Cardiac muscle cell (in vitro differentiated cells and primary cell): ENCODE measurements at places on chromosomes 1 and 21.

DNA sequence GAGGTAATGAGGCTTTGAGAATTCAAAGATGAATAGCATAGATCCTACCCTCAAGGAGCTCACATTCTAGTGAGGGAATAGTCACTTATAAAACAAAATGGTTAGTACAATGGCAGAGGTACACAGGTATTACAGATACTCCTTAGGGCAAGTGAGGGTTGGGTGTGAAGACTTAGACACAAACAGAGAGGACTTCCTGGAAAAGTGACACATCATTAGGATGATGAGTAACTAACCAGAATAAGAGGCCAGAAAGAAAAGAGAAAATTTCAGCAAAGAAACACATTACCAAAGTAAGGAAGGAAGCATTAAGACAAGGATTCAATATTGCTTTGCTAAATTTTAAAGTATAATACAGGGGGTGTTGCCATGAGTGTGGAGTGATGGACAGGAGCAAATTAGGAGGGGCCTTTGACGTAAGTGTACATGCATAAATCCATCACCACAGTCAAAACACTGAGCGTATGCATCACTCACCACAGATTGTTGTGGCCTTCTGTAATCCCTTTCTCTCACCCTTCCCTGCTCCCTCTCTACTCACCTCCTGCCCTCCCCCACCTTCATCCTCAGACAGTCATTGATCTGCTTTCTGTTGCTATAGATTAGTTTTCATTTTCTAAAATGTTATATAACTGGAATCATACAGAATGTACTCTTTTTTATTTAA lies 7.9 kb downstream of the CD53 start:
- no peak for DNase-seq

- DNase-seq = no peak
Measured at GRCh38 chr1:180631194-180631765, 542 bp upstream of the XPR1 start.

- no peak for DNase-seq
Measured at GRCh38 chr1:167276969-167277368, 56.3 kb downstream of the POU2F1 start.

- DNase-seq = no peak
Measured at GRCh38 chr1:181601186-181601950, 118.1 kb downstream of the CACNA1E start.

- no peak for DNase-seq
Measured at GRCh38 chr1:100778748-100779147, 59.2 kb downstream of the VCAM1 start.

- DNase-seq = no peak
Measured at GRCh38 chr1:46525253-46525983, 26.0 kb downstream of the KNCN start.

- DNase-seq = no peak
Measured at GRCh38 chr1:242530761-242531160, 6.3 kb upstream of the PLD5 start.

- DNase-seq = no peak
Measured at GRCh38 chr1:219514728-219515127, 98.2 kb downstream of the ZC3H11B start.

DNA sequence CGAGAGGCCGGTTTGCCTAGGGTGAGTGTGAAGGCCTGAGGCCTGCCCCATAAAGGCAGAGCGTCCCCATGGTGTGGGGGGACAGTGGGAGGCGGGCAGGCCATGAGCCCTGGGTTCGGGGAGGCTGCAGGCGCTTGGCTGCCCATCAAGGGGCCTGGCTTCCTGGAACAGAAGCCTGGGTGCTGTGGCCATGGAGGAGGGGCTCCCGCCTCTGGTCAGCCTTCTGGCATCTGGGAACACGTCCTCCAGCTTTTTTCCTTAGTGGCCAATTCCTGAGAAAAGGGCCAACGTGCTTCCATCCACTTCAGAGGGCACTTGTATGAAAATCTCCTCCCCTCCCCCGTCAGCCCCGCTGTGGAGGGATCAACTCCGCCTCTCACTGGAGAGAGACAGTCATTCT lies 58.7 kb downstream of the PRDM16 start:
- DNase-seq = no peak

GRCh38 chr1:12179111-12179519 lies 12.3 kb downstream of the TNFRSF1B start:
- DNase-seq = no peak

DNA sequence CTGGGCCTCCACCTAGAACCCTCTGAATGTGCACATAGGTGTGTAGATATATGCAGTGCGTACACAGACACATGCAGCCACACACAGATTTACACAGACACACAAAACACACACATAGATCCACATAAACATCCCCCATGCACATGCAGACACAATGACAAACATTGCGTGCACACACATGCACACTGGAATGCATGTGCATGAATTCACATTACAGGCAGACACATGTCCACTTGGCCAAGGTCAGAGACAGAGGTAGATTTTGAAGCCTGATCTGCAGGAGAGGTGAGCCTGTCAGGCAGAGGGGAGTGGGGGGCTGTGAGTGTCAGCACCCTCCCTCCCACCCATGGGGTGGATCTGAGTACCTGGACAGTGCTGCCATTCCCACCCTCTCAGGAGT lies 338.5 kb downstream of the PTPRU start:
- DNase-seq = no peak

DNA sequence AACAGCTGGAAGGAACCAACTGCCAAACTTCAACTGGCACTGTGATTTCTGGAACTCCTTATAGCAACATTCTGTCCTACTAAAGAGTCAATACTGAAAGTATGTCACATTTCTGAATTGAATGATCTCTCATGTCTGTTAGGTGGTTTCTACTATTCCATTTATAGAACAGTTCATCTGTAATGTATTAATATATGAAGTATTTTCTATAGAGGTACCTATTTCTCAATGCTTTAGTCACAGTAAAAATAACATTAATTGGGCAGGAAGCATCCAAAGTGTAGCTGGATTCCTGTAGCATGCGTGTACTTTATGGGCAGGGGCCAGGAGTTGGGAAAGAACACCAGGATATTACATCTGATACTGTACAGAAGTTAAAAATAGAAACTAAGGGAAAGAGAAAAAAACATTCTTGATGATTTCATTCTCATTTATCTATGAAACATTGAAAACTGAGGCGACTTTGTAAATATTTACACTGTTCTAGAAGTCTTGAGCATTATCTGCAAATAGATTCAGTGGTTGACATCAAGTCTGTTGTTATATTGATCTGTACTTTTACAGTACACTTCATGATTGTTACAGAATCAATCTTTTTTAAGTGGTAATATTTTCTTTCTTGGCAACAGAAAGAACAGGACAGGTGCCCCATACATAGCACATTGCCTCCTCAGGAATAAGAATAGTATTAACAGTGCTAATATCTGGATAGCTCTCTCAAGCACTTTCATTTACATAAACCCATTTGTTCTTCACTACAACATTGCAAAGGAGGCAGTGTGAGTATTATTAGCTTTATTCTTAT lies 6.2 kb upstream of the ZNF281 start:
- DNase-seq = peak; percentile 97

GRCh38 chr1:161139766-161140165 lies 7.3 kb upstream of the DEDD start:
- peak; percentile 67 for DNase-seq

DNA sequence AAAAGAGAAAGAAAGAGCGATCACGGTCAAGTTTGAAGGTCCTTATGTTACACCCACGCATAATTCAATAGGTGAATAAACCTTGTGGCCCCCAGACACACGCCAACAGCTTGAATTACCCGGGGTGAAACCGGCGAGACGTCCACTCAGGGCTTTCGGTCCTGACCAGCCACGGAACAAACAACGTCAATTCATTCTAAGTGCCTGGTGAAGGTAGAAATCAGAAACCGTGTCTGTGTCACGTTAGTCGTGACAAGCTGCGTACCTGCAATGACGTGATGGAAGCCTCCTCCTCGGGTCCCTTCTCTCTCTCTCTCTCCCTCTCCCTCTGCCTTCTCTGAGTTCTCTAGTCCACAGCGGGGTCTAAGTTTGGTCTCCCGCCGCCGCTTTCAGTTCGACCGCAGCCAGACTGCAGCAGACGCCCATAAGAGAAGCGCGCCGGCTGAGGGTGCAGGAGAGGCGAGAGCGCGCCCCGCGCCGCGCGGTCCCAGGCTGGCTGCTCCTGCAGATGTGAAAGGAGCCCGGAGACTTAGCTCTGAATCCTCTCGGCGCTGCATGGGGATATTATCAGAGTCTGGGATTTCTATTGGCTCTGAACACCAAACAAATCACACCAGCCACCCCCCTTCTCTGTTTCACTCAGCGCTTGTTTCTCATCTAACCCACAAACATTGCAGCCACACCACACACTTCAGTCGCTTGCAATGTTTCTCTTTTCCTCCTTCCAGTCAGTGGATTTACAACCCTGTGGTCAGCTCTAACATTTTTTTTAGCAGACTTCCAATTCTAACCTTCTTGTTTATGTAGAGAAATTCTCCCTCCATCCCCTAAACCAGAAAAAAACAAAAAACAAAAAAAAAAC lies at the start of gene GREM2:
Gene GREM2 (minus strand): TSS at position 537 of the 862 bp plus-strand sequence. CDS start 118,680 bp downstream, outside the sequence.
- DNase-seq = peak; percentile 86

GRCh38 chr1:59083946-59084865 lies 212.7 kb upstream of the FGGY start:
- DNase-seq = peak; percentile 58

DNA sequence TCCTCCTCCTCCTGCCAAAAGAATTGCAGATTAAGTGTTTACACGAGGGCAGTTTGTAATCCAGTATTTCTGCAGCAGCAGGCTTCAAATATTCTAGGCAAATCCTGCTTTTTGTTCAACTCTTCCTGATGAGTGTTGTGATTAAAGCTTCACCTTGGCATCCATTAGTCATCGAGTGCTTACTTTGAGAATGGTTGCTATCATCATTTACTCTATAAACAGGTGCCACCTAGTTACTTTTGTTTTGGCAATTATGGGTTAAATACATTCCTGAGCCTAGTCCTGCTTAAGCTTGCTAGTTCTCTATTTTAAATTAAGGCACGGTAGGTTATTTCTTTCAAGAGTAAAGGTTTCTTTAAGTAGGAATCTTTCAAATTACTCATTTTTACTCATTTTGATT lies 20.3 kb downstream of the PDC start:
- no peak for DNase-seq

GRCh38 chr1:116340506-116341231 lies 32.4 kb upstream of the ATP1A1 start:
- DNase-seq = no peak

DNA sequence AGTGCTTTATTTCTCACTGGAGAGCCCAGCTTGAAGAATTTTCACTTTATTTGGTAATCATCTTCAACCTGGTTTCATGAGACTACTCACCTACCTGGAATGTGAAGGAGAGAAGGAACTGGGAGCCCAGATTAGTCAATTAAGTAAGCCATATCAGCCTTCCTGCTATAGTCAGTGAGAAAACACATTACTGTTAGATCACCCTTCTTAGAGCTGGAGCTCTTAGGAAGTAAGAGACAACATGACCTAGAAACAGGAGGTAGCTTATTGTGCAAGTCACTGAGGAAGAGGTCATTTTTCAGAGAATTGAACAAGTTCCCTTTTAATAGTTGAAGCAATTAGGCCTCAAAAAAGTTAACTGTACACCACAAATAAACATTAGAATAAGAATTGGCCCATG lies 49.2 kb upstream of the TEKT2 start:
- DNase-seq = no peak

- DNase-seq = no peak
Measured at GRCh38 chr1:22769932-22770331, 59.3 kb downstream of the EPHB2 start.

- no peak for DNase-seq
Measured at GRCh38 chr1:109894823-109895719, 15.6 kb upstream of the CSF1 start.

DNA sequence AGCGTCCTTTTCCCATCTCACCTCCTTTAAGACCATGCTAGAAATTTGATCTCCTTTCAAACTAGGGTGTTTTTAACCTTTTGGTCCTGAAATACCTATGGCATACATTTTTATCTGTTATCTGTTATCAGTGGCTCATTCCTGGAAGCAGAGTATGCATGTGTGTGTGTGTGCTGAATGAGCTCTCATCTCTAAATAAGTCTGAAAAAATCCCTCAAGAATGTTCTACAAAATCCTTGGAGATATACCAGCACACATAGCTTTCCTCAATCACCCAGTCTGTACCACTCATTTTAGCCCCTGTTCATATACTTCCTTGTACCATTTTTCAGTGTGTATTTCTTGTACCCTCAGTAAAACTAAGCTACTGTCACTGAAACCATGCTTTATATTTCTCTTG lies 6.0 kb upstream of the DARS2 start:
- no peak for DNase-seq

DNA sequence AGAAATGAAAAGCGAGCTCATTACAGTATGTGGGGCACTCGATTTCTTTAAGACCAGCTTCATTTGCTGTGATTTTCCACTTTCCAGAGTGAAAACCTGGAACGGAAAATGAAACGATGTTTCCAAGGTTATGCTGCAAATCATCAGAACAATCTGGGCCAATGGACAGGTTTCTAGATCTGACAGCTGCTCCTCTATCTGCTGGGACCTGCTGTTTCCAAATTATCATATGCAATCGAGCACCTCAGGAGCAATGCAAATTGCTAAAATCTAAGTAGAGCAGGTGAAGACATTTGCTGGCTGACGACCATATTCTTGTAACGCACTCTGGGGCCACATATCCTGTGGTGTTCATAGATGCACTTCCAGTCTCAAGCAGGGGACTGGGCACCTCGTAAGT lies 39.7 kb upstream of the TIAM1 start:
- no peak for DNase-seq

- no peak for DNase-seq
Measured at GRCh38 chr1:226463925-226464586, 56.2 kb upstream of the PARP1 start.

GRCh38 chr1:171220581-171221054 lies 27.7 kb upstream of the FMO1 start:
- peak; percentile 46 for DNase-seq

- DNase-seq = no peak
Measured at GRCh38 chr21:43012596-43012995, 38.2 kb downstream of the PKNOX1 start.

DNA sequence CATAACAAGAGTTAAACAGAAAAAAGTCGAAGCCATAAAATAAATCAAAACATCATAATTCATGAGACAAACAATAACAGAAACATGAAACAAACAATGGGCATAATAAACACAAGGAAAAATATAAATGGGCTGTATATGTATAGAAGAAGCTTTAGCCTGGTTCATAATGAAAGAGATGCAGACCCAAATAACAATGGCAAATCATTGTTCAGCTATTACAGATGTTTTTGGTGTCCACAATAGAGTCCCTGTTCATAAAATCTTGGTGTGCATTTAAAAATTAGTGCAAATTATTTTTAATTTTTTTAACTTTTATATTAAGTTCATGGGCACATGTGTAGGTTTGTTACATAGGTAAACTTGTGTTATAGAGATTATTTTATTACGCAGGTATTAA lies 1185.9 kb upstream of the B3GALT2 start:
- no peak for DNase-seq

- DNase-seq = no peak
Measured at GRCh38 chr1:245383396-245384330, 228.9 kb downstream of the KIF26B start.

DNA sequence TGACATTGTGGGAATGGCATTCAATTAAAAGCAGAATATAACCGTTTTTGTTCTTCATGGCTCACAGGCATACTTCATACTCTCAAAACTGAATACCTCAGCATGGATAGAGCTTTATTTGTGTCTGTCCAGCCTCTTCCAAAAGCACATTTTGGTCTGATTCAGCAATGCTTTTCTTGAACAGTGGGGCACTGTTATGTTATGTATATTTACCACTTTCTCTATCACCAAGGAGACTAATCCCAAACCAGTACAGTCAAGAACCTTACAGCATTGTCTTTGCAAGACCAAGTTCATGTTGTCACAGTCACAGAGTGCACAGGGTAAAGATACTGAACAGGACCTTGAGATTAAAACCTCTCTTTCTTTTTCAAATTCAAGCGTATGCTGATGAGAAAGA lies 582.8 kb downstream of the PTBP2 start:
- no peak for DNase-seq
